ENCODE measurements at places on chromosomes 3 and 15. TPM values are rescaled to one million over a fixed set of nuclear protein-coding genes. Genes with fewer than 3 reads are reported as not detected.

The CDHR4 gene
- total RNA-seq, result not detected

The ZFYVE19 gene
- total RNA-seq, result 25.5 TPM

The STAG1 gene
- 61.4 TPM for total RNA-seq

The GABRR3 gene
- not detected for total RNA-seq

The LARP6 gene
- not detected for total RNA-seq

The KLF15 gene
- total RNA-seq, result 0.18 TPM

The ASB14 gene
- total RNA-seq, result not detected

DNA sequence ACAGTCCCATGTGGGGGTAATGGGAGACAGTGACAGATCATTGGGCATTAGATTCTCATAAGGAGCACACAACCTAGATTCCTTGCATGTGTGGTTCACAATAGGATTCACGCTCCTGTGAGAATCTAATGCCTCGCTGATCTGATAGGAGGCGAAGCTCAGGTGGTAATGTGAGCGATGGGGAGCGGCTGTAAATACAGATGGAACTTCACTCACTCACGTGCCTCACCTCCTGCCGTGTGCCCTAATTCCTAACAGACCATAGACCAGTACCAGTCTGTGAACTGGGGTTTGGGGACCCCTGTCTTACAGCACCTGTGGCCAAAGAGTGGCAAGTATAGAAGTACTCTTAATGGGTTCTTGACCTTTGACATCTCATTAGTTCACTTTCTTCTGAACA lies 554.7 kb downstream of the FOXP1 start:
- no peaks in the 10 kb centered on the region for H3K27me3 ChIP-seq
- no peaks in the 10 kb centered on the region for H3K36me3 ChIP-seq
- peaks cover 50% of the 10 kb centered on the region for H3K4me1 ChIP-seq
- H3K4me3 ChIP-seq, result no peak overlapping the region
- DNase-seq, result no peak

- no peaks in the 10 kb centered on the region for H3K27me3 ChIP-seq
- no peak overlapping the region for H3K27ac ChIP-seq
- no peak overlapping the region for H3K4me3 ChIP-seq
- H3K4me1 ChIP-seq, result no peaks in the 10 kb centered on the region
- DNase-seq, result no peak
These were observed 309.7 kb downstream of the LSAMP start for GRCh38 chr3:116135457-116136085.

DNA sequence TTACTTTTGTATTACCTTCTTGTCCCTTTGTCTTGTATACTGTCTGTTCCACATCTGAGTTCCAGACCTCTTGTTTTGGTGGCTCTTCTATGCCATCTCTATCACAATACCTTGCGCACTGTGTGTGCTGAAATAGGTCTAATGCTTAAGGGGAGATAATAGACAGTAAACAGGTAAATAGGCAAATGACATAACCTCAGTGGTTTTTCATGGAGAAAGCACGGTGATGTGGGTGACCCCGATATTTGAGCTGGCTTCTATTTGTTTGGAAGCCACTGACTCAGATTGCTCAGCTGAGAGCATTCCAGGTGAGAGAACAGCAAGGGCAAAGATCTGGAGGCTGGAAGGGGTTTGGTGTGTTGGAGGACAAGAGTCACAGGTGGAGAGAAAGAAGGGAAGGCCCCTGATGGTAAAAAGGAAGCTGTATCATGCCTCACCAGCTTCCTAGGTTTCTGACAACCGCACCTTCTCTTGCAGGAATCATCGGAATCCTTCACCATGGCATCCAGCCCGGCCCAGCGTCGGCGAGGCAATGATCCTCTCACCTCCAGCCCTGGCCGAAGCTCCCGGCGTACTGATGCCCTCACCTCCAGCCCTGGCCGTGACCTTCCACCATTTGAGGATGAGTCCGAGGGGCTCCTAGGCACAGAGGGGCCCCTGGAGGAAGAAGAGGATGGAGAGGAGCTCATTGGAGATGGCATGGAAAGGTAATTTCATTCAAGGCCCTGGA lies 795 bp downstream of the MCM2 start:
- no peaks in the 10 kb centered on the region for H3K27me3 ChIP-seq
- no peak for DNase-seq
- H3K4me1 ChIP-seq, result peaks cover 18% of the 10 kb centered on the region
- no peaks in the 10 kb centered on the region for H3K36me3 ChIP-seq
- peak overlapping the region; percentile 71 for H3K4me3 ChIP-seq
- H3K27ac ChIP-seq, result peak overlapping the region; percentile 83

DNA sequence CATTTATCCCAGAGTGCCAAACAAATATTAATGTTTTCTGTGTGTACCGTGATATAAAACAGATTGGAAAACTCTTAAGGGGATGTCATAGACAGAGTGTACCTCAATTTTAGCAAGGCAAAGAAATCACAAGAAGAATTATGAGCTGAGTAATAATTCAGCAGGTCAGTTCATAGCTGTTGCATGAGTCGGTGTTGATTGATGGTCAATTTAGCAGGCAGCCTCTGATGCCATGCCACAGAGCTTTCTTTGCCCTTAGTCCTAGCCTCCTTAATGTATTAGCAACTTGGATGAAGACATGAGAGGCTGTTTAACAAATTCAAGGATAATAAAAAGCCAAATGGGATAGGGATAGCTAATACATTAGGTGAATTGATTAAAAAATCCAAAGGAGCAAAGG lies 6.8 kb downstream of the SLC35A5 start:
- no peaks in the 10 kb centered on the region for H3K27me3 ChIP-seq
- H3K27ac ChIP-seq, result no peak overlapping the region
- peaks cover 19% of the 10 kb centered on the region for H3K36me3 ChIP-seq
- no peak overlapping the region for H3K4me3 ChIP-seq
- DNase-seq, result no peak
- H3K4me1 ChIP-seq, result no peaks in the 10 kb centered on the region

DNA sequence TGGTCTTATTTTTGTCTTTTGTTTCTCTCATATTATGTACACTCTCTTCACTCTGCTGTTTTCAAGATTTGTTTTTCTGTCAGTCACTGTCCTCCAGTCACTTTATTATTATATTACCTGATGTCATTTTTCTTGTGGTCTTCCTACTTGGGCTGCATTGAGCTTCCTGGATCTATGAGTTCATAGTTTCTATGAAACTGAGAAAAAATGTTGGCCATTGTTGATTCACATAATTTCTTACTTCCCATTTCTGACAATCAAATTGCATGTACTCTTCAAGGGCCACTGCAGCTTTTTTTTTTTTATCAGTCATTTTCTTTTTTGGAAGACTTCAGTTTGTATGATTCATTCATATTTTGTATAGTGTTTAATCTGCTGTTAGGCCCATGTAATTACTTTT lies 1180.6 kb upstream of the GBE1 start:
- H3K4me3 ChIP-seq, result no peak overlapping the region
- DNase-seq, result no peak
- H3K27ac ChIP-seq, result no peak overlapping the region
- no peaks in the 10 kb centered on the region for H3K4me1 ChIP-seq

DNA sequence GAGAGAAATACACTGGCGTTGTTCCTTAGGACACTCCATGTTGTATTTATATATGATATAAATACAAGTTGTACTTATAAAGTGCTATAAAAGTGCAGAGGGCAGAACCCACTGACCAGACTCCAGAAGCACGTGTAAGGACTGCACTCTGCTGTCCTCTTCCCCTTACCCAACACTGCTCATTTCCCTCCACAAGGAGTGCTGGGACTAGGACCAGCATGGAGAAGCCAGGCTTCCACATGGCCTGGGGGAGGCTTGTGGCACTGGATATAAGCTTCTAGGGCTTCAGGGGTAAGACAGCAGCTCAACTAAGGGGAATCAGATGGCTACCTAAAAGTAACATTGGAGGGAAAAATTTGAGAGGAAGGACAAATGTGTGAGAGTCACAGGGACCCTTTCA lies 556.9 kb downstream of the IGSF11 start:
- no peaks in the 10 kb centered on the region for H3K4me1 ChIP-seq
- H3K27ac ChIP-seq, result no peak overlapping the region
- no peak overlapping the region for H3K4me3 ChIP-seq
- no peak for DNase-seq
- H3K27me3 ChIP-seq, result no peaks in the 10 kb centered on the region
- H3K36me3 ChIP-seq, result no peaks in the 10 kb centered on the region

GRCh38 chr3:107208796-107209195 lies 168.4 kb upstream of the CCDC54 start:
- H3K4me1 ChIP-seq, result no peaks in the 10 kb centered on the region
- H3K27me3 ChIP-seq, result no peaks in the 10 kb centered on the region
- no peak overlapping the region for H3K4me3 ChIP-seq
- no peaks in the 10 kb centered on the region for H3K36me3 ChIP-seq

- no peaks in the 10 kb centered on the region for H3K4me1 ChIP-seq
- H3K27ac ChIP-seq, result no peak overlapping the region
- no peaks in the 10 kb centered on the region for H3K27me3 ChIP-seq
- DNase-seq, result no peak
These were observed 478.5 kb downstream of the NAALADL2 start for GRCh38 chr3:175337631-175338030.

DNA sequence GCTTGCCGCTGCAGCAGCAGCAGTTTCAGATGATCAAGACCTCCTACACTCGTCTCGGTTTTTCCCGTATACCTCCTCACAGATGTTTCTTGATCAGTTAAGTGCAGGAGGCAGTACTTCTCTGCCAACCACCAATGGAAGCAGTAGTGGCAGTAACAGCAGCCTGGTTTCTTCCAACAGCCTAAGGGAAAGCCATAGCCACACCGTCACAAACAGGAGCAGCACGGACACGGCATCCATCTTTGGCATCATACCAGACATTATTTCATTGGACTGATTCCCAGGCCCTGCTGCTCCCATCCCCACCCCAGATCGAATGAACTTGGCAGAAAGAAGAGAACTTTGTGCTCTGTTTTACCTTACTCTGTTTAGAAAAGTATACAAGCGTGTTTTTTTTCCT lies 17.6 kb downstream of the CALML4 start:
- H3K4me3 ChIP-seq, result no peak overlapping the region
- no peak overlapping the region for H3K27ac ChIP-seq
- no peak for DNase-seq
- H3K27me3 ChIP-seq, result no peaks in the 10 kb centered on the region
- H3K36me3 ChIP-seq, result peaks cover 46% of the 10 kb centered on the region

- H3K27ac ChIP-seq, result no peak overlapping the region
- DNase-seq, result no peak
- H3K27me3 ChIP-seq, result no peaks in the 10 kb centered on the region
- no peaks in the 10 kb centered on the region for H3K36me3 ChIP-seq
These were observed 53.2 kb upstream of the FSTL1 start for GRCh38 chr3:120503727-120504616.

- peak overlapping the region; percentile 41 for H3K27ac ChIP-seq
- no peaks in the 10 kb centered on the region for H3K27me3 ChIP-seq
- no peak overlapping the region for H3K4me3 ChIP-seq
- H3K36me3 ChIP-seq, result no peaks in the 10 kb centered on the region
- DNase-seq, result no peak
These were observed 52.3 kb downstream of the CCNL1 start for GRCh38 chr3:157107644-157108133.

DNA sequence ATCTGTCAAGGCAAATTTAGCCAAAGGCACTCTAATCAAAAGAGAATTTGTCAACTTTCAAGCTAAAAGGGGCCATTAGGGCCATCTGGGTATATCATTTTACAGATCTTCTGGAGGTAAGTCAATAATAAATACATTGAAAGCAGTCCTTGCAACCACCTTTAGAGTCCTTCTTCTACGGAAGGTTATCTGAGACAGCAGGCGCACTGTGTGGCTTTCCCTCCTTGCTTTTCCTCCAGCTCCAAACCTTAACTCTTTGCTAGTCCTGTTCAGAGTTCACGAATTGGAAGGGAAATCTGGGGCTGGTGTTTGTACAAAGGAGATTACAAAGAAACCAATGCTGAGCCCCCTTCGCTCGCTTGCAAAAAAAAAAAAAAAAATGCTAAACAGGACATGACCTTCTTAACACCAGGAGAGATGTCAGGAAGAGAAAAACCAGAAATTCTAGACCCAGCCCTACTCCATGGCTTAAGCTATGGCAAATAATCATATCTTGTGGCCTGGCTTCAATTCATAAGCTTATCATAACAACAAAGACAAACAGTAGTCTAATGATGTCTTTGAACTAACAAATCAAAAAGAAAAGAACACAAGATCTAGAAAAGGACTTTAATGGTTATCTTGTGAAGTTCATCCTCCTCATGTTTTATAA lies 215.7 kb downstream of the STT3B start:
- H3K4me1 ChIP-seq, result no peaks in the 10 kb centered on the region
- H3K27me3 ChIP-seq, result no peaks in the 10 kb centered on the region
- H3K36me3 ChIP-seq, result no peaks in the 10 kb centered on the region
- no peak for DNase-seq

- DNase-seq, result no peak
- no peaks in the 10 kb centered on the region for H3K27me3 ChIP-seq
- H3K27ac ChIP-seq, result no peak overlapping the region
- H3K4me3 ChIP-seq, result no peak overlapping the region
These were observed 833.0 kb upstream of the CADM2 start for GRCh38 chr3:84125760-84126159.

DNA sequence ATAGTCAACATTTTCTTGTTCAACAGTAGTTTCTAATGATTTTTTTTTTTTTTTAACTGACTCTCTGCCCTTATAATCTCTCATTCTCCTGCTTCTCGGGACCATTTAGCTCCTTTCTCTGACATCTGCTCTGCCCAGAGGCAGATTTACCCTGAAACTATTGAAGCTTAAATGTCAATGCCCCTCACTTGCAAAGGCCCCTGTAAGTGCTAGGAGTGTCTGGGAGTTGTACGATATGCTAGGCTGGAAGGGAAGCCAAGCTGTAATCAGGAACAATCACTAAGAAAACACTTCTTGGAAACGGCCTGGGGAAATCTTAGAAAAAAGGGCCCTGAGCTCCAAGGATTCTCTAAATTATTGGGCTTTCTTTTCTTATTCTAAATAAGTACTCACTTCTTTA lies 5.8 kb upstream of the PLOD2 start:
- no peaks in the 10 kb centered on the region for H3K36me3 ChIP-seq
- no peaks in the 10 kb centered on the region for H3K4me1 ChIP-seq
- no peak overlapping the region for H3K4me3 ChIP-seq
- no peak overlapping the region for H3K27ac ChIP-seq
- H3K27me3 ChIP-seq, result peaks cover 5% of the 10 kb centered on the region
- DNase-seq, result no peak

DNA sequence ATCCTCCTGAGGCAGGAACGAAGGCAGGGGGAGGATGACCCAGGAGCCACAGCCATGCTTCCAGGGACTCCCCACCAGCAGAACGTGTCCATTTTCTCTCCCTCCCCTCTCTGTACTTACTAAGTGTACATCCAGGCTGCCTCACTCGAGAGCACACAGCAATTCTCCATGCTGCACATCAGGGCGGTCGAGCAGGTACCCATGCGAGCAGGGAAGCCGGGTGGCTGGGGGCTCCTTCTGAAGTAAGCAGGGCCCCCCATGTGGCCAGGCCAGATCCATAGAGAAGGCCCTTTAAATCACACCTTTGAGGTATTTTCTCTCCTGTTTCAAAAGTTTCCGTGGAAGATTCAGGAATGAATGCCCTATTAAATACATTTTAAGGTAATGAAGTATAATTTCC lies 41.2 kb upstream of the SLC6A11 start:
- no peaks in the 10 kb centered on the region for H3K36me3 ChIP-seq
- DNase-seq, result no peak
- no peak overlapping the region for H3K4me3 ChIP-seq
- H3K27ac ChIP-seq, result no peak overlapping the region
- H3K27me3 ChIP-seq, result no peaks in the 10 kb centered on the region

GRCh38 chr15:90866161-90866715 lies 2.1 kb upstream of the FURIN start:
- no peak overlapping the region for H3K27ac ChIP-seq
- DNase-seq, result no peak
- H3K4me3 ChIP-seq, result no peak overlapping the region
- H3K36me3 ChIP-seq, result no peaks in the 10 kb centered on the region
- no peaks in the 10 kb centered on the region for H3K27me3 ChIP-seq

Data from CD8-positive, alpha-beta memory T cell (primary cell).